ENCODE measurements at places on chromosomes 12 and 14.

DNA sequence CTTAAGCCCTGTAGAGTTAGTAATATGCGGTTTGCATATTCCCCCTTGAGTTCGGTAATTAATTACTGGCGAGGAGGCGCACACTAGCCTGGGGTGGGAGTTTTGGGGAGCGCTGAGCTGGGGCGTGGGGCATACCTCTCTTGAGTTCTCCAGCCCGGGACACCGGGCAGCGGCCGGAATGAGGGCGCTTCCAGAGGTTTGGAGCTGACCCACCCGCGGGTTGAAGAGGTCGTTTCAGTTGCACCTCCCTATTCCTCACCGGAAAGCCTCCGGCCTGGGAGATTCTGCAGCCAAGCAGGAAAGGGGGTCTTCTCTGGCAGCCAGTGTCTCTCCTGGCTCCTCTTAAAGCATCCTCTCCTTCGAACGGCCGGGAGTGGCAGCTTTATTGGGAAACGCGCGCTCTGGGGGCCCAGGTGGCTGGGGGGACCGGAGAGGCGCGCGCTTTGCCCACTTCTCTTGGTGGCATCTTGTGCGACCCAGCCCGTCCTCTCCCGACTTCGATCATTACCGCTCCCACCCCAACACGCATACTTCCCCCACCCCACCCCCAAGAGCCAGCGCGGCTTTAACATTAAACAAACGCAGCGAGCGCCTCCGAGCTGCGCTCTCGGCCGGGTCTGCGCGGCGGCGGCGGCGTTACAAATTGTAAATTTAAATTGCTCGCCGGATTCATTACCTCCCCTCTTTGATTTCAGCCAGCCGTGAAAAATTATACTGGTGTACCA, 3.9 kb upstream of the LHX5 start:
- H3K4me1 ChIP-seq = no peaks in the 10 kb centered on the region
- peaks cover 66% of the 10 kb centered on the region for H3K27me3 ChIP-seq
- no peak for DNase-seq

DNA sequence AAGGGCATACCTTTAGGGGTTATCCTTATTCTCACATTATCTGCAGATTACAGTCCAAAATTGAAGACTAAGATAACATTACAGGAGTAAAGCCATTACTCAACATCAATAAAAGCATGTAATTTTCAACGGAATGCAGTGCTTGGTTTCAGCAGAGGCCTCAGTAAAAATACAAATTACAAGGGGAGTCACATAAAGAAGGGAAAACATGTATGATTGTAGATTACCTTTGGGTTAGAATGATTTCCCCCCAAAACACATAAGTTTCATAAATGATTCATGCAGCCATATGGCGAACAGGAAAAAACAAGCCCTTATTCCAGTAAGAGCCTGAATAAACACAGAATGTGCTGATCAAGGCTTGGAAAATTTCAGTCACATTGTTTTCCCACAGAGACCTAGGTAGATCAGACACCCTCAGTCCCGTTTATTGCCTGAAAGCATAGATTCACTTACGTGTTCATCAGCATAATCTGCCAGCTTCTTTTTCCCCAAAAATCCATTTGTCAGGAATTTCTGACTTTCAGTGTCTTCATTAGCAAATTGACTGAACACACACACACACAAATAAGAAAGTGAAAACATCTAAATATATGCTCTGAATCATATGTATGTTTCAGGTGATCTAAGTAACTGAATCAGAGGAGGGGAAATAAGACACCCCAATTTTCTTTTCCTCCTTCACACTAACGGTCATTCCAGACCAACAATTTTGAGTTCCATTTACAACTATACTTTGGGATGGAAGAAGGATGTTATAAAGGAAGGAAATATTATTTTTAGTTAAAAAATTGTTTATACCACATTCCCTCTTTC, 37.5 kb downstream of the SLC38A4 start:
- no peaks in the 10 kb centered on the region for H3K36me3 ChIP-seq
- no peak for DNase-seq
- H3K4me3 ChIP-seq = no peak overlapping the region
- no peaks in the 10 kb centered on the region for H3K27me3 ChIP-seq
- H3K4me1 ChIP-seq = no peaks in the 10 kb centered on the region

DNA sequence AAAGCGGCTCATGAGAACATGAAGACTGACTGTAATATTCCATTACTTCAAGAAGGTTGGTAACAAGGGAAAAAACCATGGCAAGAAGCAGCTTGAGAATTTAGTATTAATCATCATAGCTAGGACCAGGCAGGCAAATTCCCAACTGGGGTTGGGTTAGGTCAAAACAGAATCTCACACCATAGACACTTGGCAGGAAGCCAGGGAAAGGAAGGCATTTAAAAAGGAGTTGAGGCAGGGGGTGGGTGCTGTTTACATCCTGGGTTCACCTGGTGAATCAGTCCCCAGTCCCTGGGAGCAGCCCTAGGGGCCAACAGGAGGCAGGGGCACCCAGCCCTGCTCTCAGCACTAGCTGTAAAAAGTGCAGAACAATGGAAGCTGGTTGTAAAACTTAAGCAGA, 108.6 kb downstream of the EGLN3 start:
- no peak for DNase-seq
- H3K4me1 ChIP-seq = peaks cover 5% of the 10 kb centered on the region
- H3K4me3 ChIP-seq = no peak overlapping the region

GRCh38 chr12:113097716-113098440, 37.7 kb downstream of the RASAL1 start:
- no peak for DNase-seq
- H3K27ac ChIP-seq = no peak overlapping the region
- no peaks in the 10 kb centered on the region for H3K27me3 ChIP-seq
- H3K36me3 ChIP-seq = no peaks in the 10 kb centered on the region
- peaks cover 17% of the 10 kb centered on the region for H3K4me1 ChIP-seq

GRCh38 chr14:70789361-70789760, 20.0 kb downstream of the MAP3K9 start:
- no peaks in the 10 kb centered on the region for H3K4me1 ChIP-seq
- peak; percentile 68 for DNase-seq
- H3K4me3 ChIP-seq = no peak overlapping the region

GRCh38 chr14:24271134-24271833, at the start of gene RABGGTA:
RABGGTA (minus strand) TSS chr14:24271597; CDS start chr14:24271115, 482 bp downstream.
- H3K4me3 ChIP-seq = peak within 1 kb of the TSS; percentile 86
- DNase-seq = peak; percentile 96
- H3K36me3 ChIP-seq = peaks cover 36% of the 10 kb centered on the region
- H3K4me1 ChIP-seq = peaks cover 39% of the 10 kb centered on the region

- no peak for DNase-seq
- H3K27me3 ChIP-seq = no peaks in the 10 kb centered on the region
- no peak overlapping the region for H3K27ac ChIP-seq
- H3K4me3 ChIP-seq = no peak overlapping the region
- H3K4me1 ChIP-seq = no peaks in the 10 kb centered on the region
These were observed 62.1 kb upstream of the C14orf180 start for GRCh38 chr14:104517426-104517825.

- H3K4me3 ChIP-seq = no peak overlapping the region
- H3K27ac ChIP-seq = no peak overlapping the region
- no peaks in the 10 kb centered on the region for H3K4me1 ChIP-seq
- H3K27me3 ChIP-seq = no peaks in the 10 kb centered on the region
- no peak for DNase-seq
These were observed 139.3 kb downstream of the PTPN11 start for GRCh38 chr12:112557951-112558630.

DNA sequence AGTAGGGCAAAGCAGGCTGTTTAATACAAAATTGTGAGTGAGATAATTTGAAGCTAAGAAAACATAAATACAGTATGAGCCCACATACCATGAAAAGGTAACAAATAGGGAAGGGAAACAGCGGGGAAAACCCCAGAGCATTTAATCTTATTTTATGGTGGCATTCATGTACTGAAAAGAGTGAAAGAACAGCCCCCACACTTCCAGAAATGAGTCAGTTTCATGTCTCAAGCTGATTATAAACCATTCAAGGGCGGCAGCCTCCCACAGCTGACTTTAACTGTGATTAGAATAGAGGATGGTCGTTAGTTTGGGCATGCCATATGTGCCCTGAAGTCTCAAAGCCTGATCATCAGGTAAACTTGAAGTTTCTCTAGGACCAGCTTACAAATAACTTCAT, 64.5 kb downstream of the FOXG1 start:
- H3K4me1 ChIP-seq = no peaks in the 10 kb centered on the region
- no peaks in the 10 kb centered on the region for H3K27me3 ChIP-seq
- H3K4me3 ChIP-seq = no peak overlapping the region
- no peak for DNase-seq

DNA sequence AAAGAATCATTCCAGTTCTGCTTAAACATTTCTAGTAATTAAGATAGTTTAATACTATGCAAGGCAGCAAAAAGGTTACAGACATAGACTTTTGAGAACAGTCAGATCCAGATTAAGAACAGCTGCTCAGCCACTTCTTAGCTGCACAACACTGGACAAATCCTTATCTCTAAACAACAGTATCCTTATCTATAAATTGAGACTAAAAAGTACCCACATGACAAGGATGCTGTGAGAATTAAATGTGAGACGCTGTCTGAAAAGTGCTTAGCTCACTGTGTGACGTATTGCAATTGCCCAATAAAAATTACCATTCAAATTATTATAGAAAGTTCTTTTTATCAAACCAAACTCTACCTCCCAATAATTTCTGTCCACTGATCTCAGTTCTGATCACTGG, 35.5 kb downstream of the BORCS5 start:
- no peaks in the 10 kb centered on the region for H3K36me3 ChIP-seq
- DNase-seq = no peak
- no peak overlapping the region for H3K27ac ChIP-seq
- H3K27me3 ChIP-seq = no peaks in the 10 kb centered on the region
- H3K4me1 ChIP-seq = no peaks in the 10 kb centered on the region

DNA sequence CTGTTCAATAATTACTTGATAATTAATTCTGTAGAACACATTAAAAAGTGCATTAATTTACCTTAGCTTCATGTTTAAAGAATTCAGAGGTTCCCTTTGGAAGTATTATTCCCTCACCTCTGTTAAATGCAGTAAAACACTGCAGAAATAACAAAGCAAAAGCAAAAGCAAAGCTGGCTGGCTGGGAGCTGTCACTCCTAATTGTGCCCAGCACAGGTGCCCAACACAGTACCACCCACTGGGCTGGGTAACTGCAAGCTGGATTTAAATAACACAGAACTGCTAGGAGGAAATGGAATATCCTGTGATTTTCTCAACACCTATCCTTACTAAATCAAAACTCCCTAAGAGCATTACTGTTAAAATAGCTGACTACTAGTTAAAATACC, 72.6 kb downstream of the SLC2A13 start:
- H3K27ac ChIP-seq = no peak overlapping the region
- H3K27me3 ChIP-seq = no peaks in the 10 kb centered on the region
- no peaks in the 10 kb centered on the region for H3K36me3 ChIP-seq
- no peaks in the 10 kb centered on the region for H3K4me1 ChIP-seq

DNA sequence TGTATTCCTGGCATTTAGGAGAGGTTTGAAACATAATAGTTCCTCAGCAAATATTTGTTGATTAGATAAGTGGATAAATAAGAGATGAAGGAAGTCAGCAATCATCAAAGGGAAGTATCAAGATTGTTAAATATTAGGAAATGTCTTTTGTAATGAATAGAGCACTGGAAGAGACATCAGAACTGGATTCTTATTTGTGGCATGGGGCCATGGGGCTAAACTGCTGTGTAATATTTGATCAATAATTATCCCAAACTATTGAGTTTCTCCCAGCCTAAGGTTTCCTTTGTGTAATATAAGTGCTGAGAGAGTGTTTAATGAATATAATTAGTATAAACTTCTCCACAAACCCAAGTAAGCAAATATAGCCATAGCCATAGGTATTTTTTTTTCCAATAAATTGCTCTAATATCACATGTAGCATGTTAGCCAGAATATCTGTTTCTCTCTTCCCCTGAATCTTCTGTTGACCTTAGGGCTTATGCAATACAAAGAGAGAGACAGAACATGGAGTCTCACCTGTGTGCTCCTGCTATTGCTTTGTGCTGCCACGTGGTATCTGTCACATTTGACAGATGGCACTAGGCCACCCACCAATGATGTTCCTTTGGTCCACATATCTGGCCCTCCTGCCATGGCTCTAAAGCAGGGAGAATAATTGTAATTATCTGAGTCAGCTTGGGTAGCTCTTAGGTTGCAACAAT, 658.7 kb downstream of the SOX5 start:
- H3K27me3 ChIP-seq = no peaks in the 10 kb centered on the region
- no peak overlapping the region for H3K27ac ChIP-seq

DNA sequence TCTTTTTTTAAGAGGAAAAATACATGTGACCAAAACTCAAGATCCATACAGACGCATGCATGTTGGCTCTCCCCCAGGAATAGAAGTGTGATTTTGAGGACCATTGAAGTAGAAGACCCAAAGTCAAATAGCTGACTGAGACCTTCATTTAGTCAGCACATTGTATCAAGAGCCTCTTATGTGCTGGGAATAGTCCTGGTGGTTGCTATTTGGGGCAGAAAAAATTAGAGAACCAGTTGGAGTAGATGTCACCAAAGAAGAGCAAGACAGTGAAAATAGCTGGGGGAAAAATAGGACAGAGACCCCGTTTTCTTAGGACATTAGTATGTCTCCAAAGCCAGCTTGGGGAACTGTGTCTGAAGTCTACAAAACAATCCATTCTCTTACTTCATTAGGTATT, 93.6 kb downstream of the PELI2 start:
- H3K4me3 ChIP-seq = no peak overlapping the region
- no peaks in the 10 kb centered on the region for H3K27me3 ChIP-seq
- H3K36me3 ChIP-seq = no peaks in the 10 kb centered on the region
- H3K4me1 ChIP-seq = peaks cover 19% of the 10 kb centered on the region
- DNase-seq = no peak

- no peak for DNase-seq
- no peak overlapping the region for H3K27ac ChIP-seq
- H3K4me3 ChIP-seq = no peak overlapping the region
These were observed 147.9 kb upstream of the SEL1L start for GRCh38 chr14:81681541-81681940.

- no peak overlapping the region for H3K27ac ChIP-seq
- H3K4me3 ChIP-seq = no peak overlapping the region
- DNase-seq = no peak
- H3K27me3 ChIP-seq = no peaks in the 10 kb centered on the region
- H3K4me1 ChIP-seq = no peaks in the 10 kb centered on the region
- H3K36me3 ChIP-seq = peaks cover 36% of the 10 kb centered on the region
These were observed 10.9 kb upstream of the NGB start for GRCh38 chr14:77281852-77282410.

DNA sequence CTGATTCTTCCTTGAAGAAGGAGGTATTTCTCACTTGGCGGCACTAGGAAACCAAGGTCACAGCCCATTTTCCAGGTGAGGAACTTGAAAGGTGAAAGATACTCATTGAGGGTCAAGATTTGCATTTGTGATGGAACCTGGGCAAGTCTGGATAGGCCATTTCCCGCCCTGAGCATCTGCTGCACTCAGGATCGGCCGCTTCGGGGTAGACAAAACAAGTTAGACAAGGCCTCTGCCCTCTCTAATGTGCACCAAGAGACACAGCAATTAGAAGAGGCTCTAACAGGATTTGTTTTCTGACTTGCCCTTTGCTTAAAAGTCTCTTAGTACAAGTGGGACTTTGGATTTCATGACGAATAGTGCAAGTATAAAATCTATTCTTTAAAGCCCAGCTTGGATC, 167.2 kb downstream of the KTN1 start:
- DNase-seq = no peak
- H3K36me3 ChIP-seq = no peaks in the 10 kb centered on the region
- H3K27ac ChIP-seq = no peak overlapping the region

Measured in upper lobe of left lung (tissue), 6 donors.